ENCODE measurements at places on chromosomes 5 and 9.

- peak; percentile 97 for DNase-seq
These were observed 31.8 kb downstream of the MAP1B start for GRCh38 chr5:72138943-72139521.

- DNase-seq, result no peak
These were observed 58.8 kb downstream of the HACD4 start for GRCh38 chr9:20972684-20973083.

GRCh38 chr9:114271556-114272510, 51.1 kb upstream of the ORM1 start:
- DNase-seq, result peak; percentile 72

DNA sequence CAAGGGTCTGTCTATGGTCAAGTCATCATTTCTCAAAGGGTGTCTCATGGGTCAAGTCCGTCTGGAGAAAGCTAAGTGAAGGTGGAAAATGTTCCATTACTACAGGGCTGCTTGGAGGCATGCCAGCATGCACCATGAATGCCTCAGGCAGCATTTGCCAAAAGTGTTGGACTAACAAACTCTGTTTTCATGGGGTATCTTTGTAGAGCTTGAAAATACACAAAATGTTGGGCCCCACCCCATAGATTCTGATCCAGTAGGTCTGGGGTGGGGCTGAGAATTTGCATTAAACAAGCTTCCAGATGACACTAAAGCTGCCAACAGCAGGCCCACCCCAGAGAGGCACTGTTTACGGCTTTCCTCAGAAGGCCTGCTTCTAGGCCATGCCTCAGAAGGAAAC, 75.0 kb upstream of the FRRS1L start:
- DNase-seq, result no peak

GRCh38 chr9:134220311-134220710, 55.9 kb upstream of the RNU6ATAC start:
- no peak for DNase-seq

DNA sequence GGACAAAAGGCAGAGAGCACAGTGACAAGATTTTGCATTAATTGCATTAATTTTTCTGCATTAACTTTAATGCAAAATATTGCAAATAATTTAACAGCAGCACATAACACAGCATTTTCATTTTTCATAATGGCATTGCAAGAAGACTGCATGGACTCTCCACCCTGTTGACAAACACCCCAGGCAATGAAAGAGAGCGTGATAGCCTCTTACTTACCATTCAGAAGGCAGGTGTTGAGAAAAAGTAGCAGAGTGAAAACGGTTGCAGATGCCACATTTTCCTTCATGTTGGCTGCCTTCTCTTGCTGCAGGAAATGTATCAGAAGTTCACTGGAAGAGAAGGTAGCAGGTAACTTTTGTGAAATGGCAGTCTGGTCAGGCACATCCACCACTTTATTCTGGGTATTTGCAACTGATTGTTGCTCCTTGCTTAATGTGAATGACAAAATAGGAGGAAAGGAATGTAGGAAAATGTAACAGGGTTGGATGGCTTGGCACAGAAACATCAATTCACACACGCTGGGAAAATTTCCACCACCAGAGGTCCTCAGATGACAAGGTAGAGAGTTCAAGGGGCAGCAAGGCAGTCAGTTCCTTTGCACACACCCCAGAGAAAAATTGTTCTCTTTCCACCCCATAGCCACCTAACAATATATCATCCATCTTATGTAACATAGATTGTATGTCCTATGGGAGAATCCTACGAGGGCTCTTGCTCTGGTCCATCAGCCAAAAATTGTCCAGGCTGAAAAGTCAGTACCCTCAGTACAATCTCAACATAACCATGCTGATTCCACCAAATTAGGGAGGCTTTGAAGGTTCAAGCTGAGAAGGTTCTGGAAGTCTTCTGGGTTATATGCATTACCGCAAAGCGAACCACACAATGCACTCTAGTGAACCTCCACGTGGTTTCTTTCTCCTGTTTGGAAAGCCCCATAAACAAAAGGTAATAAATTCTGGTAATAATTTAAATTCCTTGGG, 41.9 kb upstream of the AGXT2 start:
- peak; percentile 87 for DNase-seq

DNA sequence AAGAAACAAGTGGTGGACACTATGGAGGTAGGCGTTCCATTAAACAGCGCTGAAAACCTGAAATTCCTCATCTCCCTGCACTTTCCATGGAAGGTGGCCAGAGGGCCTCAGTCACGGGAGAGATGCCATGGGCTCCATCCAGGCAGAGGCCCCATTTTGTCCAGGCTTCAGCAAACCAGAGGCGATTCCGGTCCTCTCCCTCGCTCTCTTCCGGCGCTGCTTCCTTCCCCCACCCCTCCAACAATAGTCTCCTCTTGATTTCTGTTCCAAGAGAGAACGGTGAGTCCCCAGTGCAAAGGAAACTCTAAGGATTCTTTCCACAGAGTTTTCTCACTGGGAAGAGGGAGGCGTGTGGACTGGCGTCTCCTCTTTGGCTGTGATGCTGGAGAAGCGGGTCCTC, 7.5 kb downstream of the ZNF366 start:
- no peak for DNase-seq

- DNase-seq, result no peak
These were observed 19.5 kb upstream of the ARAP3 start for GRCh38 chr5:141701360-141702119.

DNA sequence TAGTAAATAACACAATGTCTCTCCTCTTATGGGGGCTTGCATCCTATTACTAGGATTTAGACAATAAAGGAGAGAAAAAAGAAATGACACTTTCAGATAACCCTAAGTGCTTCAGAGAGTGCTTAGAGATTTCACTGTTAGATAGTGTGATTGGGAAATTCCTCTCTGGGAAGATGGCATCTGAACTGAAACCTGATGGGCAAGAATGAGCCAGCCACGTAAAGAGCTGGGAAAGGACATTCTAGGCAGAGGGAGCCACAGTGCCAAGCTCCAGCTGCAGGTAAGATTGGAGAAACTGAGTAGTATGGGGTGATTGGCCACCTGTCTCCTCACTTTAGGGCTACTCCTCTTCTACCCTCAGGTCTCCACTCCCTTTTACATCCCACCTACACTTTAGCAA, 14.5 kb downstream of the CDO1 start:
- DNase-seq, result no peak

DNA sequence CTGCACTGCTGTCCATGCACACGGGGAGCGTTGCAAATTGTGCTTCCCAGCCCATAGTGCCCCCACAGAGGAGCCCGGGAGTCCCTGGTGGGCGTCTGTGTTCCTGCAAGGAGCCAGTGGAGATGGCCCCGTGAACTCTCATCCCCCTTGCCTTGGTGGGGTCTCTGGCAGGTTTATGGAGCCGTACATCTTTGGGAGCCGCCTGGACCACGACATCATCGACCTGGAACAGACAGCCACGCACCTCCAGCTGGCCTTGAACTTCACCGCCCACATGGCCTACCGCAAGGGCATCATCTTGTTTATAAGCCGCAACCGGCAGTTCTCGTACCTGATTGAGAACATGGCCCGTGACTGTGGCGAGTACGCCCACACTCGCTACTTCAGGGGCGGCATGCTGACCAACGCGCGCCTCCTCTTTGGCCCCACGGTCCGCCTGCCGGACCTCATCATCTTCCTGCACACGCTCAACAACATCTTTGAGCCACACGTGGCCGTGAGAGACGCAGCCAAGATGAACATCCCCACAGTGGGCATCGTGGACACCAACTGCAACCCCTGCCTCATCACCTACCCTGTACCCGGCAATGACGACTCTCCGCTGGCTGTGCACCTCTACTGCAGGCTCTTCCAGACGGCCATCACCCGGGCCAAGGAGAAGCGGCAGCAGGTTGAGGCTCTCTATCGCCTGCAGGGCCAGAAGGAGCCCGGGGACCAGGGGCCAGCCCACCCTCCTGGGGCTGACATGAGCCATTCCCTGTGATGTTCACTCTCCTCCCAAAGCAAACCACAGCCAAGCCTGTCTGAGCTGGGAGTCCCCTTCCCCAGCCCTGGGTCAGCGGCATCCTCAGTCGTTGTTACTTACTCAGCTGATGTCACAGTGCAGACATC, 3.1 kb downstream of the MRPS2 start:
- DNase-seq, result no peak

DNA sequence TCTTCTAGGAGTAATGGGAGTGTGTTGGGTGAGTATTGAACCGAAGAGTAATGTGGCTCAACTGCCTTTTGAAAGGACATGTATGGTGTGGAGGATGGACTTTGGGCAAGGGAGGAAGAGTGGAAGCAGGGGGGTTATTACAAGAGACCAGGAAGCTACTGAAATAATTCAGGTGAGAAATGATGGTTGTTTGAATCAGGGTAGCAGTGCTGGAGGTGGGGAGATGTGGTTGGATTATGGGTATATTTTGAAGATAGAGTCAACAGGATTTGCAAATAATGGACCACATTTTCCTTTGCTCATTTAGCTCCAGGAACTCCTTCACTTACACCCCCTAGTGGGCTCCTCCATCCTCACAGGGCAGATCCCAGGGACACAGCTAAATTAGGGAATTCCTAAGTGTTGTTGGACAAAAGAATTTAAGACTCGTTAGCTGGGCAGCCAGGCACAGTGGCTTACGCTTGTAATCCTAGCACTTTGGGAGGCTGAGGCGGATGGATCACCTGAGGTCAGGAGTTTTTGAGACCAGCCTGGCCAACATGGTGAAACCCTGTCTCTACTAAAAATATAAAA, 1.2 kb upstream of the SLC4A9 start:
- DNase-seq, result peak; percentile 72

GRCh38 chr5:181040631-181040945, 522 bp downstream of the BTNL9 start:
- DNase-seq, result no peak

- DNase-seq, result no peak
These were observed 419.5 kb upstream of the CTNND2 start for GRCh38 chr5:12323637-12324229.

Measured in GM23248 (cell line).